Breast epithelium (tissue), 4 donors: ENCODE measurements at places on chromosomes 1 and 21.

DNA sequence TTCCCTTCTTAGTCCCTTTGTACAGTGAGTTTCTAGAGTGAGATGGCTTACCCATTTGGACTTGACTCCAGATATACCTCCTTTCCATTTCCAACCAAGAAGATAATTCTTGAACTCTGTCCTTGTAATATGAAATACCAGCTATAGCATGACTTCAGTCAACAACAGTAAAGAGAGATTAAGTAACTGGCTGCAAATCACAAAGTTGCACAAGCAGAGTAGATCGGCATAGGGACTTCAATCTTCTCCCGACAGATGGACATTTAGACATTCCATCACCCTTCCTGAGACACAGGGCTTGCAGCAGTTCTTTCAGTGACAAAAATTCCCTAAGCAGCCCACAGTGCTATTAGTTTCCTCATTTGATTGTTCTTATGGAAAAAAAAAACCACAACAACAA lies 44.6 kb downstream of the JAK1 start:
- no peak for DNase-seq
- H3K4me1 ChIP-seq, result no peaks in the 10 kb centered on the region
- H3K36me3 ChIP-seq, result no peaks in the 10 kb centered on the region

DNA sequence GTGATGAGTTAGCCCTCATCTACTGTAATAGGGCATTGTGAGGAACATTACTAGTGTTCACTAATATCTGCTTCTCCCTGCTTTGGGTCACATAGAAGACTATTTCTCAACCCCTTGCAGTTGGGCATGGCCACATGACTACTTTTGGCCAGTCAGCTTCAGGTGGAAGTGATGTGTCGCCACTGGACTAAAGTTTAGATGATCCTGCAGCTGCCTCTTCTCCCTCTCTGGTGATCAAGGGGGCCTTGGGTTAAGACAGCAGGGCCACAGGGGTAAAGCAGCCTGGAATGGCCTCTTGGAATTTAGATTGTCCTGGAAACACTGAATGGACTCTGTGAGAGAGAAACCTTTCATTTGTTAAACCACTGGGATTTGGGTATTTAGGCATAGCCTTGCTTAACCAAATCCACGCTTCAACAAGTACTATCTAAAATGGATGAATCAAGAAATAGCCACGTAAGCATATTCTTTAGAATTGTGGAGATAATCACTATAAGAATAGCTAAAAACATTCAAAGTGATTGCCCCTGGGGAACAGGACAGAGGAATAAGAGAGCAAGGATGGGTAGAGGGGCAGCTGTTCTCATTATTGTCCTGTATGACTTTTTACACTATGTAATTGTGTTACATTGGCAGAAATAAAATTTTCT lies 41.2 kb downstream of the OPRD1 start:
- no peaks in the 10 kb centered on the region for H3K4me1 ChIP-seq
- H3K27me3 ChIP-seq, result no peaks in the 10 kb centered on the region
- H3K36me3 ChIP-seq, result no peaks in the 10 kb centered on the region
- DNase-seq, result no peak
- H3K4me3 ChIP-seq, result no peak overlapping the region
- H3K27ac ChIP-seq, result no peak overlapping the region

GRCh38 chr1:54096227-54096876 lies 42.9 kb downstream of the TCEANC2 start:
- no peaks in the 10 kb centered on the region for H3K4me1 ChIP-seq
- no peaks in the 10 kb centered on the region for H3K27me3 ChIP-seq
- no peak for DNase-seq

DNA sequence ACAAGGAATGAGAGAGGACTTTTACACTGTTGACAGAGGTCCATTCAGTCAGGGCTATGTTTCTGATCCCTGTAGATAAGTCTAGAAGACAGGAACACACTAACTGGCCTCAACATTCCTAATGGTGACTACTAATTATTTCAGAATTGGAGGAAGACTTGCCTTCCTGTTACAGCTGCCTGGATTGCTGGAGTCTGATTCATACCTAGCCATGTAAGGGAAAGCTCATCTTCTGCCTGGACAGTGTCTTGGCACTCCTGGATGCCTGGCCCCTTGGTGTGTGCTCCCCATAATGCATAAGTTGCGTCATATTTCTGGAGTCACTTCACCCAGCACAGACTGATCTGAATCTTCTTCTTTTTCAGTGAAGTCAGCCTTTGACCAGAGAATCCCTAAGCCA lies 326.0 kb upstream of the RUNX1 start:
- no peak overlapping the region for H3K4me3 ChIP-seq
- DNase-seq, result no peak
- H3K4me1 ChIP-seq, result no peaks in the 10 kb centered on the region
- no peak overlapping the region for H3K27ac ChIP-seq
